ENCODE measurements at places on chromosomes 5 and 9.

GRCh38 chr9:73091909-73092308 is 59.8 kb upstream of the ANXA1 start:
- no peak for DNase-seq

- DNase-seq: no peak
Measured at GRCh38 chr9:76638001-76638400, 126.2 kb upstream of the PCA3 start.

DNA sequence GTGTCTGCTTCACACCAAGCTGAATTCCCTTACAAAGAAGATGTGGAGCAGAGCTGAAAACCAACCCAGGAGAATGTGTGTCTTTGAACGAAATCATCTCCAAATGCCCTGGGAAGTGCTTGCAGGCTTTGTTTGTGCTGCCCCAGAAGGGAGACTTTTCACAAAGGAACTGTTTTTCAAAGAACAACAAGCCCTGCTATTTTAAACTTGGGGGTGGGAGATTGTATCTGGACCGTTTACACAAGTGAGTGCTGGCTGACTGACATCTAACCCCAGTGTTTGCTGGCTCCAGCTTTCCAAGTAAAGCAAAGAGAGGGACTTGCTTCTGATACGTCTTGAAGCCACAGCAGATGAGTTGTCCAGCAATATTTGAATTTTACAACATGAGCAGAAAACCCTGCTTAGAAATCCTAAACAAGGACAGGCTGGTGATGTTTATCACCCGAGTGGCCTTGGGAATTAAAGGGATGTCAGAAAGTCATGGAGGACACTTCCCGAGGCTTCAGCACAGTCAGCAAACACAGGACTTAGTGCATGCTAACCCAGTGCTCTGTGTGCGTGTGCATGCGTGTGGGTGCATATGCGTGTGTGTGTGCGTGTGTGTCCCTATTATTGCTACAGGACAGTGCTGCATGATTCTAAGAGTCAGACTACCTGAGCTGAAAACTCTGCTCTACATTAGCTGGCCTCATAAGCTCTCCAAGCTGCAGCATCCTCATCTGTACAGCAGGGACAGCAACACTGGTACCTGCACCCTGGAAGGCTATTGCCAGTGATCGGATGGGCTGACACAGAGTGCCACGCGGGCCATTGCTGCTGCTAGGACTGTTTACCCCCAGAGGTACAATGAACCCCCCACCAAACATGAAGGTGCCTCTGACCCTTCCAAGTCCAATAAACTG is 1.4 kb downstream of the ADAMTS12 start:
- peak; percentile 30 for DNase-seq

DNA sequence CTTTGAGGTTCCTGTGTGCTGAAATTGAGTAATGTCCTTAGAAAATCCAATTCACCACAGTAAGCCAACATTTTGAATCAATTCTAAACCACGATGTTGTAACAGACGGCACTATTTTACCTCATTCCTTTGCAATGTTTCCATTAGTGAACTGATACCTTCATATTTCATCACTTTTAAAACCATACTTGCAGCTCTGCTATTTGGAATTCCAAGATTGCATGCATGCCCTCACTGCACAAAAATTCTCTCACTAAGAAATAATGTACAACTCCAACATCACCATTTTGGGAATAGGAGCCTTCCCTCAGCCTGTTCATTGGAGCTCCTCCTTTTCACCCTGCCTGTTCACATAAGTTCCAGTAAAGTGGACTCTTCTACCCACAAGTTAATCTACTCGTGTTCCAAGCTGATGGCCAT is 74.8 kb upstream of the TGFBR1 start:
- peak; percentile 34 for DNase-seq

DNA sequence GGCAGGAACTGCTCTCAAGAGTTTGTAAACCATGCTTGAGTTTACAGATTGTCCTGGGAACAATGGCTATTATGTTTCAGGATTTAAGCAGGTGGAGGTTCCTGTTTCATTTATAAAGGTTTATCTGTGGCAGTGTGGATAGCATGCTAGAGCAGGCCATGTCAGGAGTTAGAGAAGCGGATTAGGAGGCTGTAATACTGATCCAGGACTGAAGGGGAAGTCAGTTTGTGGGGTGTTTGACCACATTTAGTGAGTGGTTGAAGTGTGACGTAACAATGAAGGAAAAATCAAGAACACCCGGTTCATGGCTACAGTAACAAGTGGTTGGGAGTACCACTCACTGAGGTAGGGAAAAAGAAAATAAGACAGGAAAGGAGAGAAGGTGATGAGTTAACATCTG is 299.0 kb downstream of the TLR4 start:
- DNase-seq: no peak

GRCh38 chr5:71658916-71659662 is 60.0 kb upstream of the CARTPT start:
- no peak for DNase-seq

DNA sequence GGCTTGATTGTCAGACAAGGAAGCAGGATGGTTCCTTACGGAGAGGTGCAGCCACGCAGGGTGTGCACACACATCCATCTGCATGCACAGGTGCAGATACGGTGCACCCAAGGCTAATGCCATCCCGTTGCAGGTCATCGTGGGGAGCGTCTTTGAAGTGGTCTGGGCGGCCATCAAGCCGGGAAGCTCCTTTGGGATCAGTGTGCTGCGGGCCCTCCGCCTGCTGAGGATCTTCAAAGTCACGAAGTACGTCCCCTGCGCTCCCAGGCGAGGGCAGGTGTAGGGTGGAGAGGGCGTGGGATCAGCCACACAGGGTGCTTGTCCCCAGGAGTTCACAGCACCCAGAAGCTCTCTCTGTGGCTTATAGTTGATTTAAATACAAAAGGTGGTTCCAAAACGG is 106.4 kb downstream of the CACNA1B start:
- DNase-seq: no peak

- DNase-seq: no peak
Measured at GRCh38 chr9:1042466-1042865, 7.7 kb upstream of the DMRT2 start.

GRCh38 chr5:181058786-181059296 is 18.8 kb downstream of the BTNL9 start:
- DNase-seq: no peak

DNA sequence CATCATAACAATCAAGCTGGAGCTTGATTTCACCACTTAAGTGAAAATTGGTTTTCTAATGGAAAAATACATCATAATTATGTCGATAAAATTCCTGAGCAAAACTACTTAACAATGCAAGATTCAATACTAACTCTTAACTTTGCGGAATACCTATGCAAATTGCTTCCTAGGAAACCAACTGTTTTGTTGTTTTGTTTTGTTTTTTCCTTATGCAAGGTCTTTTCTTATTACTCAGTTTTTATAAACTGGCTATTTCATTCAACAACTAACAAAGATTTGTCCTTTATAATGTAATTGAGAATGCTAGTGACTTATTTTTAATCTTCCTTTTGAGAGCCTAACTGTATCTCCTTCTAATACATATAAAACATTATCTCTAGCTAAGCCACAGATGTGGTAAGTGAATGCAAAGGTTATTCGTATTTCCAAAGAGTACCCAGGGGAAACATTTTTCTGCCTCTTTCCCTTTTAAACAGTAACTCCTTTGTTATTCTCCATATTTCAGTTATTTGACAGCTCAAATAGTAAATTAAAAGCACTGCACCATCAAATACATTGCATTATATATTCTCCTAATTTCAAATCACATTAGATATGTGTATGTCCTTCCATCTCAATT is 609.4 kb downstream of the SLCO4C1 start:
- no peak for DNase-seq

DNA sequence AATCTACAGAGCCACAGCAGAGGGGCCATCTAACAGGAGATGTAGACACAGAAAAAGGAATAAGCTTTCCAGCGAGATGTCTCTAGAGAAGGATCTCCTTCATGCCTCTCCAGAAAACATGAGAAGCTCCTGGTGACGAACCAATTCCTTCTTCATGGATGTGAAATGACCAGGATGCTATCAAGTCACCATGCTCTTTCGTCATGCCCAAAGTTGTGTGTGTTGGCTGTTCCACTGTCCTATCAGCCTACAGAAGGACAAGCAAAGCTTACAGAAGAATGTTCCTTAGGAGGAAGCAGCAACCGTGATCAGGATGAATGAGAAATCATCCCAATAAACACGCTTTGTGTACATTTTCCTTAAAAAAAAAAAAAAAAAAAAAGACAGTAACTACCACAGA is 54.4 kb downstream of the ALDH7A1 start:
- DNase-seq: no peak

- no peak for DNase-seq
Measured at GRCh38 chr5:105453216-105453807, 1890.7 kb upstream of the NUDT12 start.

- DNase-seq: no peak
Measured at GRCh38 chr9:130774183-130774582, 60.9 kb upstream of the ABL1 start.

DNA sequence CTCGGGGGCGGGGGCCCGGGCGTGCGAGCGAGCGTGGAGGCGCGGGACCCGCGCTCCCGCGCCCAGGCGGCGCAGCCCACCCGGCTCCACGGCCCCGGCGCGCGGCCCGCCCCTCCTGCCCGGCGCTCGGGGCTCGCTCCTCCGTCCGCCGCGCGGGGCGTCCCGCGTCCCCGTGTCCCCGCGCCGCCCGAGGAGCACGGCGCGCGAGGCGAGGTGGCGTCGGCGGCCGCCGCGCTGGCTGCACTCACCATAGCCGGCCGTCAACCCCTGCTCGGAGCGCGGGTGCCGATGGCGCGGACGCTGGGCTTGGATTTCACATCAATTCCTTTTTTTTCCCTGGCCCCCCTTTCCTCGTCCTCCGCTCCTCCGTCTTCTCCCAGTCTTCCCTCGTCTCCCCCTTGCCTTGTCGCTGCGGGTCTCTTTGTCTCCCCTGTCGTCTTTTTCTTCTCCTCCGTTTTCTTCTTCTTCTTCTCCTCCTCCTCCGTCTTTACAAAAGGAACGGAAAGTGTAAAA is 494 bp downstream of the PTCH1 start:
- no peak for DNase-seq

DNA sequence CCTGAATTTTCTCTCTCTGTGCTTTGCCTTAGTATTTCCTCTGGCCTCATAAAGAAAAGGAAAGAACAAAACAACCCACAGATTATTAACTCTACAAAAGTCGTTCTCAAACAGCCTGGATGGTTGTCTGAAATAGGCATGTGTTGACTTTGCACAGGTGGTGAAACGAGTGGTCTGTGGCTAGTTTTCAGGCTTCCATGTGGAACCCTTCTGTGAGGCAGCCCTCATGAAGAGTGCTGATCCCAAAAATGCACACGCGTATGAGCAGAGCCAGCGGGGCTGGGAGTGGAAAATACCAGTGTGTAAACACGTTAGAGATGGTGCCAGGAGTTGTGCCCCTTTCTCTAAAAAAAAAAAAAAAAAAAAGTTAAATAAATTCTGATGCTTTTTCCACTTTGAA is 4.9 kb upstream of the PSAT1 start:
- DNase-seq: no peak

- peak; percentile 76 for DNase-seq
Measured at GRCh38 chr5:53331463-53331862, 149.0 kb upstream of the FST start.

- no peak for DNase-seq
Measured at GRCh38 chr5:38607396-38607795, 51.0 kb upstream of the LIFR start.

- DNase-seq: no peak
Measured at GRCh38 chr5:111976705-111977435, 219.9 kb upstream of the NREP start.

GRCh38 chr9:132551556-132551955 is 30.9 kb upstream of the BARHL1 start:
- DNase-seq: no peak

GRCh38 chr5:141040093-141040770 is 10.9 kb upstream of the PCDHB1 start:
- DNase-seq: peak; percentile 72

DNA sequence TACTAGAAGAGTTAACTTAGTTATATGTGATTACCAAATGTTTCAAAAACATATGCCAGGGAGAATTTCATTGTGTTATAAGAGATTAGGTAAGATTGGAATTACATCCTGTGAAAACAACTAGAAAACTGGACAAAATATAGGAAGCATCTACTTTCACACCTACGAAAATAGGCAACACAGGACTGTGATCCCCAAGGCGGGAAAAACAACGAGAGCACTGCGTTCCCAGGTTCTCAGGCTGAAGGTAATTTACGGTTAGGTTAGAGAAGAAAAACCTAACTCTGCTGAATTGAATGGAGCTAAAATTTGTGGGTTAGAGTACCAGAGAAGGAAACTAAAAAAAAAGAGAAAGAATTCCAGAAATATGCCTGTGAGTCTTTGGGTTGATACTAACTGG is 28.4 kb downstream of the ACOT12 start:
- no peak for DNase-seq

GRCh38 chr5:96768708-96769251 is 39.0 kb downstream of the ERAP1 start:
- DNase-seq: no peak

DNA sequence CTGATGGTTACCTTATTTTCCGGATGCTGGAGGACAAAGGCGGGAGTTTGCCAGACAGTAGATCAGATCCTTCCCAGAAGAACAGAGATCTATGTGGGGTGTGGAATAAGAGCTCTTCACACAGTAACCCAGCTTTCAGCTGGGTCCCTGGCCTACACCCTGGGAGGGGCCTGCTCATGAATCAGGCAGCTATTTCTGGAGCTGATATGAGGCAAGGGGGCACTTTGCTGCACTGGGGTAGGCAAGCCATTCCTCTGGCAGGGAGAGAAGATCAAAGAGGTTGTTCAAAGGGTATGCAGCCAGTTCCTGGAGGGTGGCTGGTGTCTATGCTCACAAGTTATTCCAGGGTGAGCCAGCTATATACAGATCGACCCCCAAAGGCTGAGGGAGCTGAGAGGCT is 48.6 kb downstream of the CYSTM1 start:
- no peak for DNase-seq

DNA sequence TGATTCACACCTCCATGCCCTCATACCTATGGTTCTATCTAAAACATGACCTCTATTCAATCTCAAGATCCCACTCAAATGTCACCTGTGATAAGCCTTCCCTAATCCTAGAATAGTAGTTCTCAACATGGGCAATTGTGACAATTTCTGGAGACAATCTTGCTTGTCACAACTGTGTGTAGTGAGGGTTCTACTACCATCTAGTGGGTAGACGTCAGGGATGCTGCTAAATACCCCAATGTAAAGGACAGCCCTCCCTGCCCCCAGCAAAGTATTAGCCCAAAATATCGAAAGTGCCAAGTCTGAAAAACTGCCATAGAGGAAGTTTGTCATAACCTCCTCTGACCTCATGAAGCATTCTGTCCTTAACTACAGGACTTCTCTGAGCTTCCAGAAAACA is 32.0 kb downstream of the TBCA start:
- DNase-seq: no peak

DNA sequence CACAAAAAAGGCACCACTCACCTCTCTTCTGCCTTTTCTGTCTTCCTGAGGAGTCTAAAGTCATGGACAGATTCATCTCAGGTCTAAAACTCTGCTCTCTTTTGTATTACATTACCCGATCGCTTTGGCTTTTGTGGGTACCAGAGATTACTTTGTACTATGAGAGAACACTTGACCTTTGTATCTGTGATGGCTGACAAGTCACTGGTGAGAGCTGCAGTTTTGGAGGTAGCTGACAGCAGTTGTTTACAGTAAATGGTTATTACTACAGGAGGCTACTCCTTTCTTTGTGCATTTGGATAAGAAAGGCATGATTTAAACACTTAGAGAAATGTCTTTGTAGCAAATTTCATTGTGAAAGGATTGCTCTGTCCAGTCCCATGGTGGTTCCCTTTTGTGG is 307.3 kb downstream of the FBXL17 start:
- no peak for DNase-seq

Data from A172 (cell line).